Right atrium auricular region (tissue), 2 donors: ENCODE measurements at places on chromosomes 11 and 22. TPM values are rescaled to one million over a fixed set of nuclear protein-coding genes. Genes with fewer than 3 reads are reported as not detected.

The THAP7 gene
- total RNA-seq, result 51.1 TPM

GRCh38 chr11:73875380-73875779 is 1.3 kb downstream of the COA4 start:
- no peak for DNase-seq

The FAM180B gene
- total RNA-seq, result 0.89 TPM

The GGT5 gene
- 58.7 TPM for total RNA-seq

DNA sequence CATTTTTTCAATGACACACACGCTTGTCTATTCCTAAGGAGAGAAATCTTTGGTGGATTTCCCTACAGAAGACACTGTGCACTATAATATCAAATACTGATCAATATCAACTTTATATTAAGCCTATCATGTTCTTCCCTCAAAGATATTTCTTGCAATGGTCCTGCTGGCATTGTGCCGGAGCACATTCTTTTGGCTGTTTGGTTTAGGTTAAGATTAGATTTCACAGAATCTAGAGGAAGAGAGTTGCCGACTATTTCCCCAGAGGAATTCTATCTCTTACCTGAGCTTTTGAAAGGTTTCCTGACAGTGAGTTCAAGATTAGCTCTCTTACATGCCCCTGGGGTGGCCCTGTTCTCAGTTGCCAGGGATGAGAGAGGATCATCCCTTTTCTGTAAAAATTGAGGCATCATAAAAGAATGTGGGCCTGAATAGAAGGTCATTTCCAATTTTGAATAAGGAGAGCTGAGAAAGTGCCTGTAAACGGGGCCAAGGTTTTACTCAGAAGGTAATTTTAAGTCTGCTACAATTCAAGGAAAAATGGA is 180.6 kb upstream of the ARHGAP20 start:
- DNase-seq, result no peak

DNA sequence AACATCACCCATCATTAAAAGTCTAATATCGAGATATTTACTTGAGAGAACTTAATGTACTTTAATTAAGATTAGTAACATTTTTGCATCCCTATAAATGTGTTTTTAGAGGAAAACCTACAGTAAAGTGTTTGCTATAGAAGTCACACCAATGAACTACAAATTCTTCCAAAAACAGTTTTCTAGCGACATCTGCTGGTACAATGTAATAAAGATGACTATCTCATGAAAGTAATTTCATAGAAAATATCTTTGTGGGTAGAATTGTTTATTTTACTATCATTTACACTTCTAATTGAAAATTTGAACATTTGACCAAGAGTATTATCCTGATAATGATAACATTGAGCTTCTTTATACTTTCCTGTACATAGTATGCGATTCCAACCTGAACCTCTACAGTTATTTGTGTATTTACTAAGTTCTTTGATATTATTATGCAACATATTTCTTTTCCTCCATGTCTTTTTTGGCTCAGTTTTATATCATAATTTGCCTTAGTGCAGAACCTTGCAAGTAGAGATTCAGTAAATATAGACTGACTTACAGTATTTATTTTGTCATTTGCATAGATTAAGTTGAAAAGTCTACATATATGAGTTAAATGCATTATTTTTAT is 252.7 kb downstream of the TMEM135 start:
- no peak for DNase-seq

DNA sequence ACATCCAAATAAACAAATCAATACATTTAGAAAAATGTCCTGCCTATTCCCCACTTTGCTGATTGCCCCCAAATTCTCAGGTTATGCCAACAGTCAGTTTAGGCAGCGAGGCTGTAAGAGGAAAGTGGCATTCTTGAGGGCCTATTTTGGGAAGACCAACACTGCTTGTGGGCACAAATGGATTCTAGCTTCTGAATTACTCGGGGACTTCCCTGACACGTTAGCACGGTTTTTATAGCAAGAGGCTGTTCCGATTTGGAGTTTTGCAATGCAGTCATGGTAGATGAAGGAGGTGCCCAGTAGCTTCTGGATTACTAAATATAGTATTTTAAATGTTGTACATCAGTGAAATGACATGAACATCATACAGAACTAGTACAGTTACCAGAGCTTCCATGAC is 13.1 kb downstream of the RCN1 start:
- no peak for DNase-seq

The RASL10A gene
- total RNA-seq, result 1.8 TPM

The KREMEN1 gene
- 39.7 TPM for total RNA-seq

GRCh38 chr11:82722231-82722630 is 11.4 kb downstream of the FAM181B start:
- DNase-seq, result no peak

DNA sequence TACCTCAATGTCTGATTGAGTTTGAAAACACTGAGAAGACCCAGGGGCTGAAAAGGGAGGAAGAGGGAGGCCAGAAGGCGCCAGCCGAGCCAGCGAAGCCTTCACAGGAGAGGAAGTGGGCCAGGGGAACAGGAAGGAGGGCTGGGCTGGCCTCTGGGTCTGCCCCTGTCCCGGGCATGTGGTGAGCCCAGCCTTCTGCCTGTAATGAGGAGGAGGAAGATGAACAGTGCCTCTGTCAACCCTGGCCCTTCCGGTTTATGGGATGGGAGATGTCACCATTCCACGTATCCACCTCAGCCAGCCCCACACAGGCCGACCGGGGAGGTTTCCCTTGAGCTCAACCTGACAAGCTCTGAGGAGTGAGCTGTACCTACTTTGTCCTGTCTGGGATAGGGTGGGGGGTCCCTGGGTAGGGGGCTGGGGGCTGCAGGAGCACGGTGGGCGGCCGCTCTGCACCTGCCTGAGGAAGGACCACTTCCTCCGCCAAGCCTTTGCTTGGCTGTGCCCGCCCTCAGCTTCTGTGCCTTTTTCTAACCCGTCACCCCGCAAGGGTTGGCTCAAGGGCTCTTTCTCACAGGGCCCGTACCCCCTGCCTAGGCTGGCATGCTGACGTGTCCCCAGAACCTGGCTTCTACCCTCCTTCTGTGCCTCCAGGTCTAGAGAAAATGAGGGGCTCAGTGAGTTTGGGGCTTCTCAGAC is 2.0 kb downstream of the PARVG start:
- peak; percentile 67 for DNase-seq

DNA sequence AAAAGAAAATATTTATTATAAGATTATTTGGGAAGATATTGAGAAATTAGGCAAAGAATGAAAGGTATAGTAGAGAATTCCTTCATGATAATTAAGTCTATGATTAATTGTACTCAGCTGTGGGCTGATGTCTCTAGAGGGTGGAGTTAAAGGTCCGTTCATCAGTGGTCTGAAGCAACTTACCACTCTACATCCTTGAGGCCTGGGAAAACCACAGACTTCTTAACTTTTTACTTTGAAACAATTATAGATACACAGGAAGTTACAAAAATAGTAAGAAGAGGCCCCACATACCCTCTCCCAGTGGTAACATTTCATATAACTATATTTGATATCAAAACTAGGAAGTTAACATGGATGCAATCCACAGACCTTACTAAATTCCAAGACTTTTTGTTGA is 167.0 kb upstream of the NECTIN1 start:
- no peak for DNase-seq

- no peak for DNase-seq
Observed at GRCh38 chr11:129578006-129578405, 202.4 kb downstream of the BARX2 start.

DNA sequence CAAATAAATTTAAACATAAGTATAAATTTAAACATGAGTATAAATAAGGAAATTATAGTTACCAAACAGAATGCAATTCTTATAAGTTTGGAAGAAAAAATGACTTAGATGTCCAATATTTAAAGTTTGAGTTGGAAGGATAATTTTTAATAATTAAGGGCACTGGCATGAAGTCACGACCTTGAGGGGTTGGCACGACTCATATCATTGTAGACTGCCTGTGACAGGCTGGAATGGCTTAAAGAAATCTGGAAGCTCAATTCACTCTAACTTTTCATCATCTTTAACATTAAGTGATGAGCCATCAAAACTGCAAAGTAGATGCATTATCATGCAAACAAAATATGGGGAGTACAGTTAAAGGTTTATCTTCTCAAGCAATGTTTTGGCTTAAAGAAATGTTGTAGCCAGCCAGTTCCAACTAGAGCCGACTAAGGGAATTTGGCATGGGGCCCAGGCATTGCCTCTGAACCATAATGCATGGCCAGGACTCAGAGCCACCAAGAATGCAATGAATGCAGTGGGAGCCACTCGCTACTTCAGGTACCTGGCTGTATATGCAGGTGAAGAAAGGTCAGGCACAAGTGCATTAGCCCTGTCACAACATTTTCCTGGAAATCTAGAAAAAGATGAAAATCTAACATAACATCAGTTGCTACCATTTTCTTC is 33.4 kb downstream of the PGR start:
- no peak for DNase-seq

- no peak for DNase-seq
Observed at GRCh38 chr22:47370448-47371262, 608.2 kb downstream of the TBC1D22A start.

DNA sequence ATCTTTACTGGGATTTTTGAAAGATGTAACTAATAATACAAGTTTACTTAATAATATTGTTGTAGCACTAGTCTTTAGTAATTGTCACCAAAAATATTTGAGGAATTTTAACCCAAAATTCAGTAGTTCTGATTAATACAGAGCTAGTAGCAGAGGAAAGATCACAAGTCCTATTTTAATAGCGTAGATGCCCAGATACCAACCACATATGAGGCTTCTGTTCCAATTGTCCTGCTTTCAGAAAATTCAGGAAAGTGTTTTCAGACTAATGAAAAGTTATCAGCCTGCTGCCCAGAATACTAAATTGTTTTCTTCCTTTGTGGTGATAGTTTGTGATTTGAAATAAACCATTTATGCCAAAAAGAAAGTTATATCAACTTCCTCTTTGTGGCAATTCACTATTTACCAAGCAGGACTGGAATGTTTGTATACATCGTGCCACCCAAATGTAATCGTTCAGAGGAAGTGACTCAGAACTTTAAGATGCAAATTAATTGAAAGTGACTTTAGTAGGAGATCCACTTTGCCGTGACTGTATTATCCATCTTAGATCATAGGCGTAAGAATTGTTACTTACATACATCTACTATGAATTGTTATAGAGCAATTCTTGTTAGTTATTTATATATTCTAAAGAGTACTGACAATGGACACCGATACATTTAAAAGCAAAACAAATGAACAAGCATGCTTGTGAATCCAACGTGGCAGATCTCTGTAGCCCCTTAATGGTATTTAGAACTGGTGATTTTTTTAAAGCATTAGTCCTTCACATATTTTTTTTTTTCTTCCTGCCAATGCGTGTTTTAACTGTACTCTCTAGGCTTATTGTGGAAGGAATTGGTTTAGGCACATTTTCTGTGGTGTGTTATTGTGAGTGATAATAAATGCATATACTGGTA is 231.0 kb downstream of the DDX10 start:
- no peak for DNase-seq

The RIMBP3C gene
- total RNA-seq, result not detected

GRCh38 chr22:43532301-43533155 is 120.7 kb downstream of the MPPED1 start:
- no peak for DNase-seq

DNA sequence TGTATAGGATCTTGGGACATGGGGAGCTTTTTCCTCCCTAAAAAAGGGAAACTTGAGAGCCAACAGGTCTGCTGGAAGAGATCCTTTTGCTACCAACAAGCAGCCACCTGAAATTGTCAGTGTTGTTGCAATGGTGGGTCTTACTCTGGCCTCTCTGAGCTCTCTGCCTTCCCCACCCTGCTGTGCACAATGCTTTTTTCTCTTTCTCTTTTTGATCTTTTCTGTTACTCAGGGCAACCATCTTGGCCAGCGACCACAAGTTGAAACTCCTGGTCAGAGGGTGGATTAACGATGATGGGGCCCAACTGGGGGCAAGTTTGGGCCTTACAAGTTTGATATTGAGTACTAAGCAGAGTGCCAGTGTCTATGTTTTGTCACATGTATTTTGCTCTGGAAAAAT is 155.8 kb downstream of the KIRREL3 start:
- DNase-seq, result no peak

- peak; percentile 46 for DNase-seq
Observed at GRCh38 chr11:76624500-76625379, 45.8 kb downstream of the LRRC32 start.

DNA sequence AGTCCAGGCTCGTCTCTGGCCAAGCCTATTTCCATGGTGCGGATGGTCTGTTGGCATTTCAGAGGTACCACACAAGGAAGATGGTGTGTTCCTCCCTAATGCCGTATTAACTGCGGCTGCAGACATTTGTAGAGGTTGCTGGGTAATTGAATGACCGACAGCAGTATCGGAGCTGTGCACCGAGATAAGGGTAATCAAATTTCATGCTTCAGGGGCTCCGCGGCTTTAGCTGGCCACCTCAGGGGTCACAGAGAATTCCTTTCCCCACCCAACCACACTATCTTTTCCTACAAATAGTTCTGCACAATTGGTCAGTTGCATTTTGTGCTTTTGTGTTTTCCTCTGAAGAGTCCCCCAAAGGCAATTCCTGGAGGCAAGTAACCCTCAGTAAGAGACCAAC is 297.4 kb downstream of the OPCML start:
- DNase-seq, result no peak

DNA sequence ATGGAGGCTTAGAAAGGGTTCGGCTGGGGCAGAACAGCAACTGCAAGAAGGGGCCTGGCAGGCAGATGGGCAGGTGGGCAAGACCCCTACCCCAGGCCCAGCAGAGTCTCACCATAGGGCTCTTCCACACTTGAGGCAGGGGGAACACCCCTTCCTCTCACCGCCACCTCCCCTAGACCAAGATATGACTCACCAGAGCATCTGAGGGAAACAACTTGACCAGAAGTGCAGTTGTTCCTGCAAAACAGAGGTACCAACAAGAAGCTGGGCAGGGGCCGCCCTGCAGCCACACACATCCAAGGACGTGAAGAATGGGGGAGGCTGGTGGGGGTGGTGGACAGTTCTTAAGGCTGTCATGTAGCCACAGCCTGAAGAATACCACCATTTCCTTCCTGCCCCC is 10.9 kb downstream of the TMPRSS5 start:
- DNase-seq, result no peak

- no peak for DNase-seq
Observed at GRCh38 chr22:36369922-36370791, 17.6 kb downstream of the MYH9 start.

The OVOL1 gene
- not detected for total RNA-seq

The LARGE1 gene
- total RNA-seq, result 80.5 TPM

The MMP27 gene
- not detected for total RNA-seq

The THY1 gene
- total RNA-seq, result 2.0 TPM

DNA sequence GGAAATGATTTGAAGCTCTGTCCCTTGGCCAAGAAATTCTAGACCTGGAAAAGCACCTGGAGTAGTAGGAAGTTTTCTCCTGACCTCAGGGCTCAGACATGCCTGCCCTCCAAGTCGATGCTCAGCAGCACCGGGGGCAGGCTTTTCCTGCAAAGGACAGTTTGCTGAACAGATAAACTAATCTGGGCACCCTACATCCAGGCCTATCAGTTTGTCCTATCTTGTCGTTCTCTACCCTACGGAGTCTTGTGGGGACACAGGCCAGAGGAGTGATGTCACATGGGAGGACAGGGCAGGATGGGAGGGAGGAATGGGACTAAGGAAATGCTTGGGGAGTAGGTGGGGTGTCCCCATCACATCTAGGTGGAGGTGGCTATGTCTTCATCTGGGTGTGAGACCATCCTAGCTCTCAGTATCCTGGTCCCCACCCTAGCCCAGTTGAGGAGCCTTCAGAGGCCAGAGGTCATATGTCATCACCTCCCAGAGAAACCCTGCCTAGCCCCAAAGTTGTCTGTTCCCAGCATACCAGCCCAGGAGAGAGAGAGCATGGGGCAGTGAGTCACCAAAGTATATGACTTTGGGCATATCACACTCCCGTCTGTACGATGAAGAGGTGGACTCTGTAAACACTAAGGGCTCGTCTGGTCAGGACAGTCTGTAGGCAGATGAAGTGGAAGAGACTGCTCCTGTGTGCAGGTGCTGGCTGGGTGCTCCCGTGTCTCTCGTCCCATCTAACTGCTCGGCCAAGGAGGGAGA is 18.1 kb upstream of the FCHSD2 start:
- no peak for DNase-seq
